ENCODE measurements at places on chromosomes 3 and 15.

- DNase-seq, result no peak
These were observed 46.6 kb upstream of the GOLGA8J start for GRCh38 chr15:30036036-30036703.

DNA sequence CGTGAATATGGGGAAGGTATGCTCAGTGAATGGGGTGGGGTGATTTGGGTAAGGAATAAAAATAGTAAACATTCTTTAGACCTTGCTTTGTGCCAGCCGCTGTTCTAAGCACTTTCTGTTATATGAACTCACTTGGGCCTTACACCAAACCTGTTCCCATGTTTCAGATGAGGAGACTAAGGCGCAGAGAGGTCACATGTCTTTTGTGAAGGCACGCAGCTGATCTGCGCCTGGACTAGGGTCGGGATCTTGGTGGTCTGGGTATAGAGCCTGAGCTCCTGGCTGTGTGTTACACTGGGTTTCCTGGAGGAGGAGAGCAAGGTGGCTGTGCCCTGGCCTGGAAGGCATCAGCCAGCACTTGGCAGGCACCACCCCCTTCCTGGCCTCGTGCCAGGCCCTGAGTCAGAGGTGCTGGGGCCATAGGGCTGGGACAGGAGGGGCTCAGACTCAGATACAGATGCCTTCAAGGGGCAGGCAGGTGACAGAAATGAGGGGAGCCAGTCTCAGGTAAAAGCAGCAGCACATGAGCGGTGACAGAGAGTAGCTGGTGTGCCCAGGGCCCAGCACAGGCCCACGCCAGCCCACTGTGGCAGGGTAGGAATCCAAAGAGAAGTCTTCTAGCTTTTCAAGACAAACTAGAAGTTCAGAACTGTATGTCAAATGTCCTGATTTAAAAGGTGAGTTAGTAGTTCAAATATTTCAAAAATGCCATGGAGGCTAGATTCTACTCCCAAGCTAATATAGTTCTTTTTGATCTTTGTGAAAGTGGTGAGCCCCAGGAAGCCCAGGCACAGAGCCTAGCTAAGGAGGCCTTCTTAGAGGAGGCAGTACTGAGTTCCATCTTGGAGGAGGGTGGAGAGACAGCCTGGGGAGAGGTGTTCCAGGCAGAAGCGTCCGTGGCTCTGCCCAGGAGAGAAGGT is 83.1 kb downstream of the DNAJB8 start:
- DNase-seq, result peak; percentile 58

DNA sequence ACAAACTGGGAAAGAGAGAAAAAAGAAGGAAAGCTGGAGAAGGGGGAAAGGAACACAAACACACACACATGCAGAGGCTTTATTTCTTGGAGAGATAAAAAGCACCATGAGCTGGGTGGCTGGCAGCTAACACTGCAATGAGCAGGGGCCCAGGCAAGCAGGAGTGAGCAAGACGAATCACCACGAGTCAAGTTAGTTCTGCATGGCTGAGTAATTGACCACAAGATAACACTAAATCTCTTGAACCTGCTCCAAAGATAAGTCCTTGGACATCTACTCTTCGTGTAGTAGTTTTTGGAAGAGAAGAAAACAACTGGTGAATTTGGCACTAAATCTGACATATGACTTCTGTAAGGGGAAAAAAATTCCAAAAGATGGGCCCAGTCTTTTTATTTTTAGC is 100.9 kb downstream of the MYO5A start:
- peak; percentile 54 for DNase-seq

GRCh38 chr3:16203671-16204629 is 29.5 kb downstream of the GALNT15 start:
- no peak for DNase-seq

DNA sequence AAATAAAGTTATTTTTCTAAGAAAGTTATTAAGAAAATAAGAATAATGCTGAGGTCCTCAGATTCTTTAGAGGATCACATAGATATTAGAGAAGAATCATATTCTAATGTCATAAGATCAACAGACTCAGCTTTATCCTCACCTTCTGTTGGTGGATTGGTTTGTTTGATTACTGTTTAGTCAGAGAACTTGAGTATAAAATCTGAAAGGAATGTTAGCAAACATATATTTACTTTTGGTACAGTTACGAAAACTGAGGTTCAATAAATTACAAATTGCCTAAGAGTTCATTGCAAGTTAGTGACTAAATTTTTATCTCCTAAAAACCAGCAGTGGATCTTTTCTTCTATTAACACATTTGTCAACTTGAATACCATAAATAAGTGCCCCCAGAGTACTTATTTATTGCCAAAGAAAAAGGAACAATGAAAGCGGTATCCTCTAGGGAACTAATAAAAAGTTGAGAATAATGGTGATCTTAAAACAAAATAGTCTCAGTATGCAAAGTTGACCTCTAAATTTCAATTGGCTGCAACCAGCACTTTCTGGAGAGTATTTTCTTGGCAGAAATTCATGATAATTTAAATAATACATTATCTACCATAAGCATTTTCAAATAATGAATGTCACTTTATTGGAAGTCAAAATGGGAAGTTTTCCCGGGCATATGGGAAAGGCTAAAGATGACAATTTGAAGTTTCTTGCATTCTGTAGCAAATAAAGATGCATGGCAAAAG is 296.8 kb downstream of the OTOL1 start:
- no peak for DNase-seq

- DNase-seq, result no peak
These were observed 136.8 kb upstream of the PLXNA1 start for GRCh38 chr3:126845920-126846715.

DNA sequence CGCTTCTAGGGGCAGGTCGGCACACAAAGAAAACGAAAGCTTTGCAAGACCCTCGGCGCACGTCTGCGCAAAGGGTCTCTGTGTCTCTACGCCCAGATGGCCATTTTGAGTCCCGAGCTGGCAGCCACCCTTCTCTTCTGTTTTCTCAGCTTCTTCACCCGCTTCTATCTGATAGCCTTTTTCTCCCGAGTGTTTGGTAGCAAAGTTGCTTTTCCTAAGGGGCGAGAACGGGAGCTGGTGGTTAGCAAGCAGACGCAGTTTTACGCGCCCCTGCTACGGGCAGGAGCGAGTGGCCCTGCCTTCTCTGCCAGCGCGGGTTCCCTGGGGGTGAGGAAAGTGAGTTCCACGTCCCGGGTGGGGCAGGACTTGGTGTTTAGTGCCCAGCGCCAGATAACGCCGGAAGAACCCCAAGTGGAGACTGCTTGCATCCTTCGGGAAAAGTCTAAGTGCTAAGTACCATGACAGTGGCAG is 2.9 kb upstream of the MKRN2 start:
- no peak for DNase-seq

DNA sequence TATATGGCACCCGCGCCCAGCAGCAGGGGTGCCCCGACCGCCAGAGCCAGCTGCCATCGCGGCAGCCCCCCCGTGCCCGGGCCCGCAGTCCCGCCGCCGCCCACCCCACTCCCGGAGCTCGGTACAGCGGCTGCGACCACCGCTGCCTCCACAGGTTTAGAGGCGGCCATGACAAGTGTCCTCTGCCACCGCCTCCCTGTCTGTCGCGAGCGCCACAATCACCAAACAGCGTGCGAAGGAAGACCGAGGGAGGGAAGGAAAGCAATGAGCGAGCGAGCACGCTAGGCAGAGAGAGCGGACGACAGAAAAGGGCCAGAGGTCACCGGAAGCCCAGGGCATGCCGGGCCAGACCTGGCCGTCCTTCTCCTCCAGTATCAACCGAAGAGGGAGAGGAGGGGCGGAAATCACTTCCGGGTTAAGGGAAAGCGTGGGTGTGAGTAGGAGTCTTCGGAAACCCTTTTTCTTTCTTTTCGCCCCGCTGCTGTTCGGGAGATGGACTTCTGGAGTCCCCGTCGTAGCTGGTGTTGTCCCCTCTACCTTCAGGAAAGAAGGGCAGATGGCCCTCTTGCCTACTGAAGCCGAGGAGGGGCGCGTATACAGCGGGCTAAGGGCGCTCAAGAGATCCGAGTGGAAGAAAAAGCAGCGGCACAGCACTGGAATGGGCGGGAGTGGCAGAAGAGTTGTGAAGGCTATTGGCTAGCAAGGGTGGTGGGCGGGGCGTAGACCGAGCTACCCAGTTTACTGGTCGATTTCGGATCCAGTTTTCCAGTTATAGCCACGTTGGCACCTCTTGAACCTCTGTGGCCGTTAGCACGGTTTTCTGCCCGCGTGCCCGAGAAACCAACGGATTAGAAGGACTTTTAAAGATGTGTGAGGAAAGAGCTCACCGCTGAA is at the start of the genes LNP1 and TOMM70:
LNP1 (plus strand) TSS at position 760 of the 894 bp plus-strand sequence. CDS start 28,191 bp downstream, outside the sequence.
TOMM70 (minus strand) TSS at position 310 of the 894 bp plus-strand sequence; CDS start at position 170, 140 bp downstream.
- peak; percentile 98 for DNase-seq

DNA sequence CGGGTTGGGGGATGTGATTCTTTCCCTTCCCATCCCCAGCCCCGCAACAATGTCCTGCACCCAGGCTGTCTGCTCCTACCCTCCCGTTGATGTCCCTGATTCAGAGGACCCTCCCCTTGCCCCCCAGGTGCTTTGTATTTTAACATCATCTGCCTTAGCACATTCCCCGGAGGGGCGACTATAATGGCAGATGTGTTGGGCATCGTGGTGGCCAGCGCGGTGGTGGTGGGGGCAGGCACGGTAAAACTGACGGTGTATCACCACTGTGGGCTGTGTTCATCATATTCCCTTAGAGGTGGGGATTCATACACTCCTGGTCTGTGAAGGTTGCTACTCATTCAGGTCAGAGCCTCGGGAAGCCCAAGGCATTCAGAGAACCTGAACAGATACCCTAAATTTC is 173.0 kb downstream of the ADAMTS17 start:
- DNase-seq, result no peak

GRCh38 chr3:31277582-31277981 is 255.1 kb upstream of the STT3B start:
- DNase-seq, result no peak

GRCh38 chr3:173785004-173785403 is 387.5 kb downstream of the NLGN1 start:
- no peak for DNase-seq

DNA sequence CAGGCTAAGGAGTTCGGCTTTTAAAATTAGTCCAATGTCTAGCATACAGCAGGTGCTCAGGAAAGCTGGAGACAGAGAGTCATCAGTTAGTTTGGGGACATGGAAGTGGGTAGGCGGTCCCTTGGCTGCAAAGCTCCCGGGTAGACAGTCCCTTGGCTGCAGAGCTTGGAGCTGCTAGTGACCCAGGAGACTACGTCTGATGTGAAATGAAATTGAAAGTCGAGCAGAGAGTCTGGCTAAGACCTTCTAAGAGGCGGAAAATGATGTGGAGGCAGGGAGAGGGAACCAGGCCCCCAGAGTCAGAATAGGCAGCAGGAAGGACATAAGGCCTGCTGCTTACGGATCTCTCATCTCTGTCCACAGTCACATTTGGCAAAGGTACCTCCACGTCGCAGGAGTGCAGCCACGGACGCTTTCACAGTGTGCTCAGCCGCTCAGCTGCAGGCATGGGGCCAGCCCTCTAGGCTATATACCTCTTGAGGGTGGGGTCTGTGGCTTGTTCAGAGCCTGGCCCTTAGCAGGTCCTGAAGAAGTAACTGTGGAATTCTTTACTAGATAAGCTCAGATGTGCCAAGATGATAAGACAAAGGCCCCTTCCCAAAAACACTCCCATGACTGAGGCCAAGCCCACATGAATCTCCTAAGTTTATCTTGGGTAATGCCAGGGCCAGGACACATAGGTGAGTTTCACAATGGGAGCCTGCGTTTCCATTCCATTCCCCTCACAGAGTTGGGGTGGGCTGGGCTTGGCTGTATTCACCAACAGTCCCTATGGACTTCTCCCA is 131.7 kb downstream of the XXYLT1 start:
- no peak for DNase-seq

GRCh38 chr3:184003187-184003967 is 14.3 kb downstream of the ABCC5 start:
- no peak for DNase-seq

GRCh38 chr3:156483002-156483401 is 71.9 kb downstream of the SSR3 start:
- no peak for DNase-seq

DNA sequence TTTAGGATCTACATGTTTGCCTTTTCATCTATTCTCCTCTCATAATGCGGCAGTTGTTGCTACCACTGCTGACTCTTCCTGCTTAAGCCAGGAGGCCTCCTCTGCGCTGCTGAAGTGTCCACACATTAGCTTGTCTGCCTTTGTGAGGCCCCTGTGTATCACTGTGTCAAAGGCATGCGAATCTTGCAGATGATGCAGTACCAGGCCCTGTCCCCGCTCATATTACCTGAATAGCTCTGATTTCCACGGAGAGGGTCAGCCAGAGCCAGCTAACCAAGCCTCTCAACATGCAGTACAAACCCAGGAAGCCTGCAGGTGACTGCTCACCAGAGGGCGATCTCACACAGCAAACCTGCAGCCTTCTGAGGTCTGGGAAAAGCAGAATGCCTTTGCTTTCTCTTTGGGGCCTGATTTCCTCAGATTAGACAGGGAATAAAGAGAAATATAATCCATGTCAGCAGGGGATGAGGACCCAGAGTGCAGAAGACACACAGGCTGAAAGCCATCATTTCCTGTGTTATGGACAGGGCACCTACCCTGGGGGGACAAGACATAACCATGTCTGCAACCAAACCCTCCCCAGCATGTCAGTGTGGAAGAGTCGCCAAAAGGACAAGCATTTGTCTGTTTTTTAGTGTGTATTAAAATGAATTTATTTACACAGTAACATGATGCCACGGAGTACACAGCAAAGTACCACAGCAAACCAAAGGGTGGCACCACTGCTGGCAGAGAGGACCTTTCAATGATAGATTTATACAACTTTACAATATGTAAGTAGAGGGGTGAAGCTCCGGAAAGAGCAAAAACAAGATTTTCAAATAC is 36.8 kb upstream of the TSPAN3 start:
- peak; percentile 59 for DNase-seq

DNA sequence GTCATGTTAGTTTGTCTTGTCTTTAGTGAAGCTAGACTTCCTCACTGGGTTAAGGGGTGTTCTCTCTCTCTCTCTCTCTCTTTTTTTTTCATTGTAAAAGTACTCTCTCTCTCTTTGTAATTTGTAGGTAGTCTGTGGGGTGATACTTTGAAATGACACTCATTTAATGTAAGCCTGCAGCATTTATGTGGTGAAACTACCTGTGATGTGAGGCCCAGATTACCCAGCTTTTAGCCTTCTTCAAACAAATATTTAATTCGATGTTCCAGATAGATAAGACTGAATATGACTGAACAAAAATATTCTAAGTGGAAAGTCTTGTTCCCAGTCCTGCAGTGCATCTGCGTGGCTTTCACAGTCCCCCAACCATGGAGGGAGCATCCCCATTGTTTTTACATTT is 49.7 kb downstream of the SQOR start:
- DNase-seq, result no peak

DNA sequence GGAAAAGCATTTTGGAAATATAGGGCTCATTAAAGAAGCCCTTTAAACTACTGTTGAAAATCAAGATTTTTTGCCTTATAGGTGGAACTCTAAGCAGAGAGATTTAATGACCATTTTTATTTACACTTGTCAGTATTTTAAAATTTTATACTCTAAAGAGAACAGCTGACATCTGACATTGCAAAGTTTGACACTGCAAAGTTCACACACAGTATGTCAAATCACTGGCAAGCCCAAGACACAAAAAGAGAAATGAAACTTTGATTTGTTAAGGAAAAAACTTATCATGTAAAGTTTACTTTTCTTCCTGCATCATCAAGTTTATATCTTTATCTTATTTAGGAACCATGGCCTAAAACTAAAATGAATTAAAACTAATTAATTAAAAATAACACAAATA is 40.2 kb downstream of the DPH6 start:
- no peak for DNase-seq

All from activated CD4-positive, alpha-beta T cell treated with anti-CD3 and anti-CD28 coated beads for 48 hours (primary cell).